WTC11 (cell line): ENCODE measurements at places on chromosomes 7 and 10. TPM values are rescaled to one million over a fixed set of nuclear protein-coding genes. Genes with fewer than 3 reads are reported as not detected.

- H3K36me3 ChIP-seq, result peaks cover 30% of the 10 kb centered on the region
- no peak overlapping the region for H3K4me3 ChIP-seq
- peaks cover 60% of the 10 kb centered on the region for H3K4me1 ChIP-seq
- peaks cover 8% of the 10 kb centered on the region for H3K27me3 ChIP-seq
These were observed 19.8 kb downstream of the TSPAN14 start for GRCh38 chr10:80473692-80474596.

DNA sequence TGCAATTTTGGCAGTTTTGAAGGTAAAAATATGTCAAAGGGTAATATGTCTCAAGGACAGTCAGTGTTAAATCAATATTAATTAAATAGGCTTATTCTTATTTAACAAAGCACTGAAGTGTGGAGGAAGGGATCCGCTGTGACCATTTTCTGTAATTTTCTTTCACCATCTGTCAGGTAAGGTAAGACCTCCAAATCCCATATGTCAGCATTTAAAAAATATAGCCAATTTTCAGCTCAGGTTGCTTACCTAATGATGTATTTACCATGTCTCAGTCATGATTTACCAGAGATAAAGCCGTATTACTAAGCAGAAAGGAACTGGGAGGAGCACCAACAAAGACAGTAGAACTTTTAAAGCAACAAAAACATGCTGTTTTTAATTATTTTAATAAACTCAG lies 683.9 kb downstream of the CCSER2 start:
- H3K4me3 ChIP-seq, result no peak overlapping the region
- no peaks in the 10 kb centered on the region for H3K27me3 ChIP-seq
- no peaks in the 10 kb centered on the region for H3K4me1 ChIP-seq
- DNase-seq, result no peak
- H3K27ac ChIP-seq, result no peak overlapping the region

GRCh38 chr10:125756196-125756595 lies 19.4 kb downstream of the MMP21 start:
- no peak overlapping the region for H3K27ac ChIP-seq
- no peaks in the 10 kb centered on the region for H3K27me3 ChIP-seq
- H3K4me1 ChIP-seq, result peaks cover under 1% of the 10 kb centered on the region
- H3K4me3 ChIP-seq, result no peak overlapping the region
- DNase-seq, result no peak

GRCh38 chr10:132464256-132465192 lies 67.5 kb downstream of the PWWP2B start:
- no peak overlapping the region for H3K4me3 ChIP-seq
- H3K27ac ChIP-seq, result no peak overlapping the region
- DNase-seq, result no peak
- no peaks in the 10 kb centered on the region for H3K27me3 ChIP-seq
- H3K4me1 ChIP-seq, result peaks cover 1% of the 10 kb centered on the region
- no peaks in the 10 kb centered on the region for H3K36me3 ChIP-seq

GRCh38 chr10:125284875-125285597 lies 124.7 kb upstream of the CTBP2 start:
- no peak overlapping the region for H3K4me3 ChIP-seq
- H3K27ac ChIP-seq, result no peak overlapping the region
- H3K4me1 ChIP-seq, result peaks cover 6% of the 10 kb centered on the region
- no peak for DNase-seq
- peaks cover 38% of the 10 kb centered on the region for H3K27me3 ChIP-seq
- peaks cover 5% of the 10 kb centered on the region for H3K36me3 ChIP-seq

GRCh38 chr10:27747096-27747451 lies 1.5 kb upstream of the MKX start:
- peaks cover 91% of the 10 kb centered on the region for H3K27me3 ChIP-seq
- H3K4me1 ChIP-seq, result peaks cover 23% of the 10 kb centered on the region
- H3K27ac ChIP-seq, result no peak overlapping the region
- no peaks in the 10 kb centered on the region for H3K36me3 ChIP-seq
- peak; percentile 20 for DNase-seq

GRCh38 chr7:22670422-22670815 lies 56.6 kb upstream of the IL6 start:
- 0 out of 2 replicates have a peak overlapping the region, but pooled peaks have one; percentile 20 for H3K27ac ChIP-seq
- DNase-seq, result no peak
- no peaks in the 10 kb centered on the region; the same call in 1 of the 2 replicates for H3K27me3 ChIP-seq
- H3K36me3 ChIP-seq, result peaks cover 4% of the 10 kb centered on the region; the same call in 1 of the 2 replicates
- H3K4me1 ChIP-seq, result peaks cover 82% of the 10 kb centered on the region
- no peak overlapping the region for H3K4me3 ChIP-seq

DNA sequence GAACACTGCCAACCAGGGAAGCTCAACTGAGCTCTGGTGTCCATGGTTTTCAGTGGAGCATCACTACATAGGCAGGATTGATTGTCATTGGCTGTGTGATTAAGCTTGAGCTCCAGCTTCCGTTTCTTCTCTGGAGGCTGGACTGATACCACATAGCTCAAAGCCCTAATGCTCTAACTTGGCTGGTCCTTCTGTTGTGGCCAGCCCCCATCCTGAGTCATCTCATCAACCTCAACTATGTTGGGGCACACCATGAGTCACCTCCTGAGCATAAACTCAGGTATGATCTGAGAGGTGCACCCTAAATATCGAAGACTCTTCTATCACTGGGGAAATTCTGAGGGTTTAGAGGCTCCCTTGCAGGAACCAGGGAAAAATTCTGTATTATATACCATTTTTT lies 114.5 kb upstream of the INHBA start:
- no peaks in the 10 kb centered on the region for H3K36me3 ChIP-seq
- H3K27ac ChIP-seq, result no peak overlapping the region
- H3K4me3 ChIP-seq, result no peak overlapping the region
- peaks cover 40% of the 10 kb centered on the region for H3K4me1 ChIP-seq
- H3K27me3 ChIP-seq, result no peaks in the 10 kb centered on the region; the same call in 1 of the 2 replicates

- H3K27ac ChIP-seq, result peak overlapping the region; percentile 6; the same call in 1 of the 2 replicates
- DNase-seq, result no peak
- no peak overlapping the region for H3K4me3 ChIP-seq
- 0 out of 2 replicates have a peak, but pooled peaks cover 1% of the 10 kb centered on the region for H3K36me3 ChIP-seq
These were observed 525.0 kb upstream of the NRP1 start for GRCh38 chr10:33859319-33860022.

GRCh38 chr7:2209961-2210323 lies 22.8 kb downstream of the MAD1L1 start:
- peaks cover 67% of the 10 kb centered on the region for H3K36me3 ChIP-seq
- no peak overlapping the region for H3K4me3 ChIP-seq
- H3K27ac ChIP-seq, result no peak overlapping the region
- no peaks in the 10 kb centered on the region for H3K4me1 ChIP-seq
- H3K27me3 ChIP-seq, result no peaks in the 10 kb centered on the region

GRCh38 chr7:140501966-140502365 lies 22.7 kb upstream of the MKRN1 start:
- no peak for DNase-seq
- no peaks in the 10 kb centered on the region for H3K36me3 ChIP-seq
- H3K4me3 ChIP-seq, result no peak overlapping the region
- H3K27ac ChIP-seq, result no peak overlapping the region

DNA sequence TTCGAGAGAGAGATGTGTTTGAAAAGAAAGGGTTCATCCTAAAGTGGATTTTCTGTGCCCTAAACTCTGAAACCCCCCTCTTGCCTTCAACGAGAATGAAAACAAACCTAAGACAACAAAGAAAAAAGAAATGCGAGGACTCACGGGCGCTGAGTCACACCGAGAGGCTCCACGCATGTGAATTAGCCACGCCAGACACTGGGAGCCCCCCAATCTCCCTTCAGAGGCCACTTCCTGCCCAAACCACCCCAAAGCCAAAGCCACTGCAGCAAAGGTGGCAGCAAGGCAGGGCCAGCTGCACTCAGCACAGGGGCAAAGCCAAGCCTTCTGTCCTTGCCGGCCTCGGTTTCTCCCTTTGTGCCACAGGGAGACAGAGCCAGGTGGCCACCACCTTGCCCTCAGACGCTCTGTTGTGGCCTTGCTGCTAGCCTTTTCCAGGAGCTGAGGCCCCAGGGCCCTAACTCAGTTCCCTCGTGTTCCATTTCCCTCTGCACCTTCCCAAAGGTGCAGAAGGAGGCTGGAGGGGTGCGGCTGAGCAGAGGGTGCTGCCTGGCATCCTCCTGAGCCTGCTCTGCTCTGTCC lies 93.3 kb downstream of the FAM53B start:
- peaks cover 53% of the 10 kb centered on the region for H3K4me1 ChIP-seq
- DNase-seq, result no peak
- H3K27me3 ChIP-seq, result no peaks in the 10 kb centered on the region
- peak overlapping the region; percentile 94 for H3K27ac ChIP-seq
- no peak overlapping the region for H3K4me3 ChIP-seq
- no peaks in the 10 kb centered on the region for H3K36me3 ChIP-seq

DNA sequence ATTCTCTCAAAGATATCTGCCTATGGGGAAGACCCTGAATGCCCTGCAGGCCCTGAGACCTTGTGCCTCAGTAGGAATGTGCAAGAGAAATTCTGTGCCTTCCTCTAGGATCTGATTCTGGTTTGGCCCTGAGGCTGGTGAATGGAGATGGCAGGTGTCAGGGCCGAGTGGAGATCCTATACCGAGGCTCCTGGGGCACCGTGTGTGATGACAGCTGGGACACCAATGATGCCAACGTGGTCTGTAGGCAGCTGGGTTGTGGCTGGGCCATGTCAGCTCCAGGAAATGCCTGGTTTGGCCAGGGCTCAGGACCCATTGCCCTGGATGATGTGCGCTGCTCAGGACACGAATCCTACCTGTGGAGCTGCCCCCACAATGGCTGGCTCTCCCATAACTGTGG lies 15.7 kb downstream of the DMBT1 start:
- no peak for DNase-seq
- H3K4me1 ChIP-seq, result no peaks in the 10 kb centered on the region
- no peak overlapping the region for H3K27ac ChIP-seq

GRCh38 chr7:144399946-144400345 lies 3.5 kb downstream of the NOBOX start:
- H3K27me3 ChIP-seq, result no peaks in the 10 kb centered on the region
- H3K4me1 ChIP-seq, result peaks cover 9% of the 10 kb centered on the region
- DNase-seq, result no peak
- no peaks in the 10 kb centered on the region for H3K36me3 ChIP-seq

- DNase-seq, result no peak
- H3K4me3 ChIP-seq, result no peak overlapping the region
- H3K4me1 ChIP-seq, result peaks cover 6% of the 10 kb centered on the region; the same call in 1 of the 2 replicates
These were observed 223.3 kb downstream of the TWIST1 start for GRCh38 chr7:18894155-18894554.

GRCh38 chr10:79153745-79154144 lies 85.0 kb downstream of the ZMIZ1 start:
- H3K4me1 ChIP-seq, result peaks cover 45% of the 10 kb centered on the region
- H3K4me3 ChIP-seq, result no peak overlapping the region
- no peak for DNase-seq

- DNase-seq, result no peak
- no peaks in the 10 kb centered on the region for H3K36me3 ChIP-seq
- no peaks in the 10 kb centered on the region for H3K27me3 ChIP-seq
- H3K4me3 ChIP-seq, result no peak overlapping the region
These were observed 152.1 kb downstream of the LHFPL3 start for GRCh38 chr7:104480529-104480928.

DNA sequence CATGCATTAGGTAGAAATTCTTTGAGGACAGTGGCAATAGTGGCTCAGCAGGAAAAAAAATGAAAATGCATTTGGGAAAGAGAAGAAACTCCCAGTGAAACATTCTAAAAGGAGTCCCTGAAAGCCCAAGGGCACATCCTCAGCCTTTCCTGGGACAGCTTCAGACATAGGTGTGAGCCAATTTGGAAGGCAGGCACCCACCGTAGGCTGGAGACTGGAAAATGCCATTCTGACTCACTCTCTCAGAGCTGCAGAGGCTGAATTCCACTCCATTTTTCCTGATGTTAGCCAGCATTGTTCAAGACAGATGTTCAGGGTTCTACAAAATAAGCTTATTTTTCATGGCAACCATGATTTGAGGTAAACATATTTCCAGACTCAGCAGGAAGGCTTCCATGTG lies 379.0 kb upstream of the FZD8 start:
- no peaks in the 10 kb centered on the region; the same call in 1 of the 2 replicates for H3K27me3 ChIP-seq
- H3K27ac ChIP-seq, result no peak overlapping the region
- H3K36me3 ChIP-seq, result no peaks in the 10 kb centered on the region
- peaks cover 4% of the 10 kb centered on the region for H3K4me1 ChIP-seq

DNA sequence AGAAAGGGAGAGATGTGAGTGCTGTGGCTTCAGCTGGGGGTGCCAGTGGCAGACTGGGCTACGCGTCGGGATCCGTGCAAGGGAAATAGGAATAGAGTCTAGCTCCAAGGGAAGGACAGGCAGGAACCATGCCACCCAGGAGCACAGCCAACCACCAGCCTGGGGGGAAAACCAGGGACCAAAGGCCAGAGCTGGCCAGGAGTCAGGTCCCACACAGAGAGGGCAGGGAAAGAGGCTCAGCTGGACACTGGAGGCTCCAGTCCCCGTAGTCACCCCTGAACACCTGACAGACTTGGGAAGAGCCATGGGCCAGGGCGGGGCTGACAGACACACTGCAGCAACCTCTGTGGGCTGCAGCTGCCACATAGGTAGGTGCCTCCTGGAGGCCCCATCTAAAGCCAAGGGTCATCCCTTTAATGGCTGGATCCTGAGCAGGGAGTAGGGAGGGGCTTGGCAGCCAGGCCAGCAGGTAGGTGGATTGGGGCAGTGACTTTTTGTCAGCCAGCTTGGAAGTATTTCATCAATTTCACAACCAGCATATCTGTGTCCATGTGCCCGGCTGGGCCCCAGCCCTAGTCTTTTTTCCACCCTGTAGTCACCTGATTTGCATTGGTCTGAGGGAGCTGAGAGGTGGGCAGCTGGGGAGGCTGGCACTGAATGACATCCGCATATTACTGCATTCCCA lies 163.2 kb downstream of the SH2D4B start:
- no peak overlapping the region for H3K4me3 ChIP-seq
- H3K4me1 ChIP-seq, result peaks cover 26% of the 10 kb centered on the region
- DNase-seq, result no peak
- no peaks in the 10 kb centered on the region for H3K27me3 ChIP-seq

- no peaks in the 10 kb centered on the region for H3K36me3 ChIP-seq
- peaks cover 2% of the 10 kb centered on the region for H3K27me3 ChIP-seq
- H3K27ac ChIP-seq, result 0 out of 2 replicates have a peak overlapping the region, but pooled peaks have one; percentile 27
- DNase-seq, result peak; percentile 36
- H3K4me3 ChIP-seq, result no peak overlapping the region
These were observed 23.1 kb downstream of the KLF6 start for GRCh38 chr10:3761904-3762303.

- H3K27ac ChIP-seq, result no peak overlapping the region
- no peak overlapping the region for H3K4me3 ChIP-seq
- H3K27me3 ChIP-seq, result no peaks in the 10 kb centered on the region
These were observed 84.0 kb downstream of the SEMA3D start for GRCh38 chr7:85102813-85103350.

The PAX4 gene
- not detected in 3 replicates for total RNA-seq

The BTBD16 gene
- total RNA-seq, result not detected in 3 replicates

The PITX3 gene
- 0.32 to 0.81 TPM (median 0.48 TPM) in 3 replicates for total RNA-seq

The ANXA8 gene
- 0.18 to 0.20 TPM in 2 of 3 replicates, not detected in the other for total RNA-seq

The DPYSL4 gene
- 16.8 to 18.1 TPM (median 17.0 TPM) in 3 replicates for total RNA-seq

The ADGRA1 gene
- 0.11 to 0.20 TPM (median 0.18 TPM) in 3 replicates for total RNA-seq

The OR6V1 gene
- not detected in 3 replicates for total RNA-seq

The PMPCB gene
- 74.4 to 77.6 TPM (median 75.5 TPM) in 3 replicates for total RNA-seq

The IFIT1B gene
- total RNA-seq, result not detected in 3 replicates

The OR2A5 gene
- not detected in 3 replicates for total RNA-seq

The SPDYE5 gene
- total RNA-seq, result not detected in 3 replicates

The RASA4B gene
- 3.6 to 6.2 TPM (median 3.9 TPM) in 3 replicates for total RNA-seq

The PRPS1L1 gene
- total RNA-seq, result not detected in 3 replicates

The PLXNA4 gene
- total RNA-seq, result 0.41 to 0.81 TPM (median 0.46 TPM) in 3 replicates

The TUBB8 gene
- 2.3 to 2.6 TPM (median 2.4 TPM) in 3 replicates for total RNA-seq

The TMEM273 gene
- total RNA-seq, result 0.09 to 0.39 TPM (median 0.27 TPM) in 3 replicates

The RARRES2 gene
- total RNA-seq, result 193 to 230 TPM (median 197 TPM) in 3 replicates

The NET1 gene
- 85.4 to 100 TPM (median 97.4 TPM) in 3 replicates for total RNA-seq

The CYP3A4 gene
- total RNA-seq, result 0.32 to 0.50 TPM (median 0.33 TPM) in 3 replicates

The CCDC71L gene
- total RNA-seq, result 20.9 to 21.5 TPM (median 21.2 TPM) in 3 replicates

The UNC5B gene
- total RNA-seq, result 31.2 to 49.6 TPM (median 31.6 TPM) in 3 replicates

The C10orf53 gene
- not detected in 3 replicates for total RNA-seq
